H9 (cell line): ENCODE measurements at places on chromosomes 3 and 15.

DNA sequence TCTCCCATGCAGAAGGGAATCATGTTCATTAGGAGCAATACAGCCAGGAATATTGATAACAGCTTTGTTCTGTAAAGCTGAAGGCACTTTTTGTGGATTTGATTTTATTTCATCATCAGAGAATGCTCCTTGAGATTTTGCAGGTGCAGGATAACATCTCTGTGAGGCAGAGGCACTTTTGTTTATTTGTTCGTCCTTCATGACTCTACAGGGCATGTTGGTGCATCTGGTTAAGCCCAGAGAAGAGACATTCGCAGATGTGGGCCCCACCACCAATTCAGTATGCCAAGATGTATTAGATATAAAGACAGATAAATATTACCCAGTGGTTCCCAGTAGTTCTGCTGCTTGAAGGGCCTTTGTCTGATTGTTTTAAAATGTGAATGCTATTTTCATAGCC lies 368.1 kb upstream of the SEMA6D start:
- no peak for DNase-seq

- peak; percentile 10 for DNase-seq
Observed at GRCh38 chr15:101042320-101042719, 123.2 kb downstream of the LRRK1 start.

- no peak for DNase-seq
Observed at GRCh38 chr3:166248784-166249183, 411.6 kb upstream of the BCHE start.

GRCh38 chr3:61821823-61822251 lies 260.5 kb downstream of the PTPRG start:
- no peak for DNase-seq

- no peak for DNase-seq
Observed at GRCh38 chr3:134607054-134608022, 43.5 kb downstream of the KY start.

GRCh38 chr15:90617668-90618097 lies 88.0 kb downstream of the CRTC3 start:
- no peak for DNase-seq

DNA sequence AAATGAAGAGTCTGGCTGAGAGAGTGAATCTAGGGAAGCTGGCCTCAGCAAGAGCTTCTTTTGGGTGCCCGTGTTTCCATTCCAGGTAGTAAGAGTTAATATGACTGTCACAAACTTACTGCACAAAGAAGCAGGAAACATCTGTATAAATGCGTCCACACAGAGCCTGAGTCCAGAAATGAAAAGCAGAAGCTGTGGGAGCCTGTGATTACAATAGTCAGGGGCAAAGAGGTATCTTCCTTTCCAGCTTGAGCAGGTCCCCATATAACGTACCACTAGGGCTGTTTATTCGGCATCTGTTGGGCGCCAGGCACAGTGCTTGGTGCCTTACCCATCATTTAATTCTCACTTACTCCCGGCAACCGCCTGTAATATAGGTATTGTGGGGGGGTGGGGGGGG lies 40.5 kb upstream of the B3GNT5 start:
- no peak for DNase-seq

GRCh38 chr15:68220489-68220888 lies 9.0 kb downstream of the CLN6 start:
- no peak for DNase-seq

GRCh38 chr3:56874269-56874668 lies 72.5 kb upstream of the ARHGEF3 start:
- DNase-seq = no peak

- no peak for DNase-seq
Observed at GRCh38 chr3:32502946-32503286, 264 bp upstream of the CMTM6 start.

DNA sequence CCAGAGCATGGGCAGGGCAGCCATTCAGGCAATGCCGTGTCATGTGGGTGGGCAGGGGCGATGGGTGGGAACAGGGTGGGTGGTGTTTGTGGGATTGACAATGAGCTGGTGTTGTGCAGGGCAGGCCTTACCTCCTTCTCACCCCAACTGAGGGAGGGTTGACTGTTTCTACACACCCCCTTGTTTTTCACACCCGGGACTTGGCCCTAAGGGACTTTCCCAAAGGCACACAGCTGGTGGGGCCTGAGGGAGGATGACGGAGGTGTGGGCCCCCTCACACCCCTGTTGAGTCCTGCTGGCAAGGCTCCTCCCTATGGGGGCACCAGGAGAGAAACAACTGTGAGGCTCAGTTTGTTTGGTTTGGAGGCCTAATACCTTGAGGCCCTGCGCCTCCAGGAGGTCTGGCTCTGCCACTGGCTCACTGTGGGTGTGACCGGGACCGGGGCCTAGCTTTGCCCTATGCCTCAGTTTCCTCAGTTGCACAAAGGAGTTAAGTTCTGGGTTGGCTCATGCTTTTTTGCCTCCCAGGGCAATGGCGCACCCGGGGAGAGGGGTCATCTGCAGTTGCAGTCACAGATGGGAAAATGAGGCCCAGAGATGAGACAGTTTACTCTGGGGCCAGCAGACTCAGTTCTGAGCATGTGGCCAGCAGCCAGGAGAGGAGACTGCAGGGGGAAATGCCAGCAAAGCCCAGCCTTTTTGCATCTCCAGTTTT lies 5.1 kb upstream of the DNAH1 start:
- no peak for DNase-seq

DNA sequence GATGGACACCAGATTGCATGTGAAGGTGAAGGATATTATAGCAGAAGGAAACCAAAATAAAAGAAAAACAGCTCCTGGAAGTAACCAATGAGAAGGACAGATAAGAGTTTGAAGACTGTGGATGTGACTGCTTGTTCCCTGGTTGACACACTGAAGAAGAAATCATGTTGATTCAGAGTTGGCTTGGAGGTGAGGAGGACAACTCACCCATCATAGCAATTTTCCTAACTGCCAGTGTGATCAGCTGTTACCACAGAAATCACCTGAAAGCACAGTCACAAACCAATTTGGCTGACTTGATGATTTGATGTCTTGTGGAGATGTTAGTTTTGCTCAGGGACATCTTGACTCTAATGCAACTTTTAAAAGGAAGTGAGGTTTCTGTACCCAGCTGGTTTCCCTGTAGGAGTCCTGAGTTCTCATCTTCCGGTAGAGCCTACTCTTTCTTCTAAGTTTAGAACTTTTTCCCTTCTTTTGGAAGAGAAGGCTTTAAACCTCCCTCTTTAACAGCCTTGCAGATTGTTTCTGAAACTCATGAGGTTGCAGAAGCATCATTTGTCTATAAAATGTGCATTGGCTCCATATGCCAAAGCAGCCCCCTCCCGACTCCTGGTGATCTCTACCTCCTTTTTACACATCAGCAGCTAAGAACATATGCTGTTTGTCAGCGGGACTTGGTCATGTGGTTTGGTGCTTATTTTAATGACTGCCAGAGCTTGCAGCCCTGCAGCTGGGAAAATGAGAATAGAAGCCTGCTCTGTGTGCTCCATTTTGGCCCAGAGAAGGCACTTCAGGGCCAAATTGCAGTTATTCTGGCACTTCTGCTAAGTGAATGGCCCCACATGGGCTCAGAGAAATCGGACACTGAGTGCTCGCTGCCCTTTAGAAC lies 10.3 kb downstream of the ATG7 start:
- DNase-seq = no peak

- DNase-seq = no peak
Observed at GRCh38 chr3:133282236-133282635, 117.6 kb upstream of the BFSP2 start.

- DNase-seq = no peak
Observed at GRCh38 chr3:8500989-8501370, 643 bp upstream of the LMCD1 start.

DNA sequence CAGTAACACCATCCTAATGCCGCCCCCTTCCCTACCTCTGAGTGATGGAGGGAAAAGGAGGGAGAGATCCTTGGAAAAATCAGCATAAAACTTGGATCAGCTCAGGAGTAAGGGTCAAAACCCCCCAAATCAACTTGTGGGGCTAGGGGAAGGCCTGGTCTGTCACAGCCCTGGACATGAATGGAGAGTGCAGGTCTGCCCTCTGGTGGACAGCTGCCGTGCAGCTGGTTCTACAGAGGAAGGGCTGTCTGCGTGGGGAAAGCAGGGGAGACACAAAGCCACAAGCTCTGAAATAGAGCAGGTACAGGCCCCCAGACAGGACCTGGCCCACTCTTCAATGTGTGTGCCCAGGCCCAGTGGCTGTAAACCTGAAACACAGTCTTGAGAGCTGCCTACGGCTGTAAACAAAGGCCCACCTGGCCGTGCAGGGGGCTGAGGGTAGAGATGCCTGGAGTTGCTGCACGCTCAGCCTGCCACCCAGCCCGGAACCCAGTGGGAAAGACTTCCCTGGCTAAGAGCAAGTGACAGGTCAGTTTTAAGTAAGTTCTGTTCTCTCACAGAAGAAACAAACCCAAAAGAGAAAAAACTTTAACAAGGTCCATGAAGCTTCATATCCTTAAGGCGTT lies 16.4 kb downstream of the CLK3 start:
- DNase-seq = peak; percentile 76

DNA sequence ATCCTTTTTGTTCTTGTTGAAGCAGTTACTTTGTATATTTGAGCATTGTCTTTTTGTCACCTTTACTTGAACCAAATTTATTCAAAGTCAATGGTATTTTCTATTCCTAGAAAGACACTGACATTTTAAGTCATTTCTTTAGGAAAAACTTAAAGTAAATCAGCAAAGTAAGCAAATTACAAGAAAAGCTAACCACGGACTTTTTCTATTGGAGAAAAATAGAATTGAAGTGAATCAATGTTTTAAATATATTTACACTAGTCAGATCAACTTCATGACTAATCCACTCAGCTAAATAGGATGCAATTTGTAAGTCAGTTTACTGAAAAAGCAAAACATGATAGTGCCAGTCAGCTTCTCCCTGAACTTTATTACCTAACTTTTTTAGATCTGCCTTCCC lies 733.8 kb upstream of the ALCAM start:
- DNase-seq = no peak

DNA sequence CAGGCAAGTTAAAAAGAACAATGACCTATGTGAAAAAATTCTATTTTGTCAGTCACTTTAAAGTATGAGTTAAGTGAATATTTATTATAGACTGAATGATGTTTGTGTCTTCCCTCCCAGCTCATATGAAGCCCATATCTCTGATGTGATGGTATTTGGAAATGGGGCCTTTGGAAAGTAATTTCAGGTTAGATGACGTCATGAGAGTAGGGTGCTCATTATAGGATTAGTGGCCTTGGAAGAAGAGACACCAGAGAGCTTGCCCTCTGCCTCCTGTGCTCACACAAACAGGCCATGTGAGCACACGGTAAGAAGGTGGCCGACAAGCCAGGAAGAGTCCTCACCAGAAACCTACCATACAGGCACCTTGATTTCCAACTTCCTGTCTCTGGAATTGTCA lies 138.8 kb upstream of the TNIK start:
- DNase-seq = no peak

DNA sequence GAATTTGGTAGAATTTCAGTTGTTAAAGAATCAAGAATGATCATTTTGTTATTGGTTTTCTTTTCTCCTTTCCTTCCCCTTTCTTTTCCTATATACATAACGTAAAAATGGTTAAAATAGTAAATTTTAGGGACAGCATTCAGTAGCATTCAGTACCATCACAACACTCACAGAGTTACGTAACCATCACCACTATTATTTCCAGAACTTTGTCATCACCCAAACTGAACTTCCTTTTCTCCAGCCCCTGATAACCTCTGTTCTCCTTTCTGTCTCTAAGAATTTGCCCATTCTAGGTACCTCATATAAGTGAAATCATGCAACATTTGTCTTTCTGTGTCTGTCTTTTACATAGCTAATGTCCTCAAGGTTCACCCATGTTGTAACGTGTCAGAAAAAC lies 165.3 kb downstream of the AKAP13 start:
- DNase-seq = no peak

DNA sequence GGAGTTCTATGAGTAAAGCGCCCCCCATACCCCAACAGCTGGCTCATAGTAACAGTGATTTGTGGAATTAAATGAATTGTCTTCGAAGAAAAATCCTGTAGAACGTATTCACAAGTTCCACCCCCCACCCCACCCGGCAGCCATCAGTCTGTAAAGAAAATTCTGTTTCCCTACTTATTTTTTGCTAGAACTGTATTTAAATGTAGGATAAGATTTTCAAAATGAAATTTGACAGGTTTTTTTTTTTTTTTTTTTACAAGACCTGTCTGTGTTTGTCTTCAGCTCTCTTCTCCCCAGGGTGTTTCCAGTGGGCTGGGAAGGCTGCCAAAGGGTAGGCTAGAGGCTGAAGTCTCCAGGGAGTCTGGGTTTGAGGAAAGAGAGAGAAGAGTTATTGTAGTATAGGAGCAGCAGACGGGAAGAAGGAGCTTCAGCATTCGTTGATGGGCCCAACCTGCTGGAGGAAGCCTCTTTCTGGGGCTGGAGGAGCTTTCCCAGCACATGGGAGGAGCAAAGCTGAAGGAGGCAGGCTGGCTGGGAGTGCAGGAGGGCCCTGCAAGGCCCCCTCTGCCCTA lies 130.6 kb upstream of the SEMA6D start:
- no peak for DNase-seq

DNA sequence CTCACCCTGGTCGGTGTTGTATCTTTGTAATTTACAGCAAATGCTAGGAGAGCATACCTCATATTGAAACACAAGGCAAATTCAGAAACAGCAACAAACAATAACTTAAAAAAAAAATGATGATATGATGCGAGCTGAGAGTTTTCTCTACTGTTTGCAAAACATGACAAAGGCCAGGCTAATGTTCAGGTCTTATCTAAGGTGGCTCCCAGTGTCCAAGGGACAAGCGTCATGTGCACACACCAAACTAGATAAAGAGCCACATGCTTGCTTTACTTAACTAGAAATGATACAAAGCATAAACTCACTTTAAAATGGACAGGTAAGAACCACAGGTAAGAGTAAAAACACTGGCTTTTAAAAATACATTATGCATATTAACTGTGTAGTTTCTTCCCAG lies 375.9 kb downstream of the FOXP1 start:
- DNase-seq = no peak

DNA sequence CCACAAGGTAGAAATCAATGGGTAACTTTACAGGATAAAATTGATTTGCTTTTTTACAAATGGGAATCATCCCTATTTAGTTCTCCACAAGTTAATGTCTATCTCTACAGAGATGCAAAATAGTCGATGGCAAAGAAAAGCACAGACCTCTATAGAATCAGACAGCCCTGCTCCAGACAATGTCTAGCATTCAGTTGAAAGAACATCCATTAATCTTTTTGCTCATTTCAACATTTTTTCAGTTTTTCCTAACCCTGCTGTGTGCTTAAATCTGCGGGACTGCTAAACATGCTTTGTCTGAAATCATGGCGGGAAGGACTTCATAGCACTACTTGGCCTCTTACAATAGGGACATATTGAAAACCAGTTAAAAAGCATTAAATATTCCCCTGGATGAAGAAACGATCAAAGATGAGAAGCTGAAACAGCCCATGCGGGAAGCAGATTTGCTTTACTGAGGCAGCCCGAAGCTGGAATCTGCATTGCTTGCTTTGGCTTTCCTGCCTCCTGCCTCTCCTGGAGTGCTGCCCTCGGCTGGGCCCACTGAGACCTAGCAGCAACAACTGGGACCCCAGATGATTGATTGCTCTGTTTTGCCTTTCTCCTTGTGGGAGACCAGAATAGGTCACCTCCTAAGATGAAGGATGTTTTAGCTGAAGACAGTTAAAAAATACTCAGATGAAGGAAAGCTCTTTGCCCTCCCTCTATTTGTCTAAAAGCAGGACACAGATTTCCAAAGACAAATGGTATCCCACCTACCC lies 38.5 kb upstream of the RASGRP1 start:
- DNase-seq = peak; percentile 47
